ENCODE measurements at places on chromosomes 5 and 9.

- no peak for DNase-seq
Observed at GRCh38 chr5:124182133-124182532, 564.3 kb downstream of the ZNF608 start.

DNA sequence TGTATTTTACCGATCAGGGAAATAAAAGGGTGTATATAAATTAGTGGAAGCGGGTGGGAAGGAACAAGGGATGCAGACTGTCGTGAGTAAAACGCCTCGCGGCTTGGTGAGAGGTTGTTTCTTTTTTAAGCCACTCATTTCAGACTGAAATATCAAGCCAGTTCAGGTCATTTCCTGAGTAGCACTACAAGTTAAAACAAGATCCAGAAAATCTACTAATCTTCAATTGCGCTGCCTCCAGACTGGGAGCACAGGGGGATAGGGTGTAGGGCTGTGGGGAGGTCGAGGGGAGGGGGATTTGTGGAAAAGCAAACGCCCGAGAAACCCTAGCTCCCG, 140.8 kb downstream of the TSSK1B start:
- DNase-seq: no peak

- no peak for DNase-seq
Observed at GRCh38 chr5:74974451-74975091, 77.8 kb downstream of the GCNT4 start.

DNA sequence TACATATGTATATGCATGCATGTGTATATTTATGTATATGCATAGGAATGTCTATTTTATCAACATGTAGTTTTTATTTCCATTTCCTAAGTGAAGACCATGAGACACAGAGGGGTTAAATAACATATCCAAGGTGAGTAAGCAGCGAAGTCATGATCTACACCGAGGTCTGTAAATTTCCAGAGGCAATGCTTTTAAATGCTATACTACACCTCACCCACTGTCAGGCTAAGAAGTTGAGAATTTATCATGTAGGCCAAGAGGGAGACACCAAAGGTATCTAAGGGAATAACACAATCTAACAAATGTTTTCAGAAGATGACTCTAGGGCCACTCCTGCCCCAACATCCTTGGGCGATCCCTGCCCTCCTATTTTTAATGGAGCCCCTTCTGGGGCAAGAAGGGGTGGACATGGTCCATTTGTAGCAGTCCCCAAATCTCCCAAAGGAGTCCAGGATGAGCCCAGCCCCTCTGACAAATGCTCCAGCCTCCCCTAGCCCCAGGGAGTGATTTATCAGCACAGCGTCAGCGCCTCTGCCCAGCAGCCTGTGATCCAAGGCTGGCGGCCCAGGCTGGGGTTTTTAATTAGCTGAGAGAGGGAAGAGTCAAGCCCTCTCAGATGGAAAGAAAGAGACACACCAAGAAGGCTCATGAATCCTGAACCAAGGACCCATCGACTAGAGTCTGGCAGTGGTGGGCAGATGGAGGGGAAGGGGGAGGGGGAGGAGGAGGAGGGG, 339.9 kb downstream of the ASTN2 start:
- DNase-seq: no peak

DNA sequence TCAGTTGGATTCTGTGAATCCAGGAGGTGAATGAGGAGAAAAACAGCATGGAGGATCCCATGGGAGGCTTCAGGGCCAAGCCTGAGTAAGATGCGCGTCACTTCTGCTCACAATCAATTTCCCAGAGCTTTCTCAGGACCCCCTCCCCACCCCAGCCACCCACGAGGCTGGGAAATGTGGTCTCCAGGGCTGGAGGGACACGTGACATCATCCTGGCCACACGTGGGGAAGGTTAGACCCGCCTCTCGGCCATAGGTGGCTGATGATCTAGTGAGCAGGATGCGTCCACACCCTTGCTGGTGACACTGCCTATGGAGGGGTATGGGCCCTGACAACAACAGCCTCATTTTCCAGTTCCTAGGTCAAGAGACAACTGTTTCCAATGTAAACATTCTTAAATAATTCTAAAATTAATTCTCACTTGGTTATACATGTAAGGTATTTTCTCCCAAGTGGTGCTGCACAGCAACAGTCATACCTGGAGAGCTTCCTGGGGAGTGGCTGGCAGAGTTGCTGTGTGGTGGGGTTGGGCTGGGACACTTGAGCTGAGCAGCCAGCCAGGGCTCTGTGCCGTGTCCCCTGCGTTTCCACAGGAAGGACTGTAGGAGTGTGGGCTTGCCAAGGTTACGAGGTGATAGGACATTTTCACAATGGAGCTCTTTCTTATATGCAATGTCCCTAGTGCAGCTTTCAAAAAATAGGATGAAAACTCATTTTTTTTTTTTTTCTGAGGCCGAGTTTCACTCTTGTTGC, 153.1 kb downstream of the GADD45G start:
- DNase-seq: no peak

DNA sequence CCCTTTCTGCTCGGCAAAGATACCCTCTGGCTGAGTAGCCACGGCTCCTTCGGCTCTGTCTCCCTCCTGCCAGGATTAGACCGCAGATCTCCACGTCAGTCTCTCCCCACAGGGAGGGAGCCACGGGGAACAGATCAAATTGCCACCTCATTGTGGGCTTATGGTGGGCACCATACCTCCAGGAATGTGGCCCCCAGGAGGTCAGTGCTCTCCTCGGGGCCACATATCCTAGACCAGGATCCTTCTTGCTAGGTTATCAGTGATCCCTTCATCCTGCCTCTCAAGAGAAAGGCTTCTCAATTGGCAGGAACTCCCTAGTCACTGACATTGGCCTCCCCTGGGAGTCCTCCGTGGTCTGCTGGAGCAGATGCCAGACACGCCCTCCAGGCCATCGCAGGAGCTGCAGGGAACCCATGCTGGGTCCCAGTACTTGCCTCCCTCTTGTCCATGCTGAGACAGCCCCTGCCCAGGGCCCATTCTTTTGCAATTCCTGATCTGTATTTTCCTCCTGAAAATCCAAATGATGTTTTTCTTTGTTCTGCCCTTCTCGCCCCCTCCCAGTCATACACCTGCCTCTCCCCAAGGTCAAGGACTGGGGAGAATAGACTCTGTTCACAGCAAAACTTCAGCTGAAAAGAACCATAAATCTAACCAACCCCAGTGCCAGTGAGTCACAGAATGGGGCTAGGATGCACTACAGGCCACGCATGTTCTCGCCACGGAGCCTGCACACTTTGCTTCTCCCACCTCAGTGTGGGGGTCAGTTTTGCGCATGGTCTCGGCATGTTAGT, 31.6 kb upstream of the ENHO start:
- no peak for DNase-seq

- no peak for DNase-seq
Observed at GRCh38 chr5:145750199-145750598, 84.9 kb downstream of the PRELID2 start.

DNA sequence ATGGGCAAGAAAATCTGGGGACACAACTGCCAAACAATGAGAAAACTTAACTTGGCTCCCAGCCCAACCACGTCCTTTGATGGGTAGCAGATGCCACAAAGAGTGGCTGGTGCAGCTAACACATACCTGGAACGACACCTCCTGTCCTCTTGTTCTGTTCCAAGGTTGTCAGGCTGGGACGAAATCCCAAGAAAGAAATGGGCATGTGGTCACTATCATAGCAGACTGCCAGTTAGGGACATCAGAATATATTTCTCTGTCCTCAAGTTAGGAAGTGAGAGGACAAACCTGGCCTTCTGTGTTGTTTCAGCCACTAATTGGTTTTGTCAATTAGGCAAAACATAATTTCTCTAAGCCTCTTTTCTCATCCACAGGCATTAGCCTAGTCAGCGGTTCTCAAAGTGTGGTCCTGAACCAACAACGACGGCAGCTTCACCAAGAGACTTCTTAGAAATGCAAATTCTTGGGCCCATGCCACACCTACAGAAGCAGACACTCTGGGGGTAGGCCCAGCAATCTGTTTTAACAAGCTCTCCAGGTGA, 63.4 kb downstream of the RAPGEF1 start:
- DNase-seq: no peak

GRCh38 chr5:106964132-106964531, 706.6 kb downstream of the EFNA5 start:
- no peak for DNase-seq

DNA sequence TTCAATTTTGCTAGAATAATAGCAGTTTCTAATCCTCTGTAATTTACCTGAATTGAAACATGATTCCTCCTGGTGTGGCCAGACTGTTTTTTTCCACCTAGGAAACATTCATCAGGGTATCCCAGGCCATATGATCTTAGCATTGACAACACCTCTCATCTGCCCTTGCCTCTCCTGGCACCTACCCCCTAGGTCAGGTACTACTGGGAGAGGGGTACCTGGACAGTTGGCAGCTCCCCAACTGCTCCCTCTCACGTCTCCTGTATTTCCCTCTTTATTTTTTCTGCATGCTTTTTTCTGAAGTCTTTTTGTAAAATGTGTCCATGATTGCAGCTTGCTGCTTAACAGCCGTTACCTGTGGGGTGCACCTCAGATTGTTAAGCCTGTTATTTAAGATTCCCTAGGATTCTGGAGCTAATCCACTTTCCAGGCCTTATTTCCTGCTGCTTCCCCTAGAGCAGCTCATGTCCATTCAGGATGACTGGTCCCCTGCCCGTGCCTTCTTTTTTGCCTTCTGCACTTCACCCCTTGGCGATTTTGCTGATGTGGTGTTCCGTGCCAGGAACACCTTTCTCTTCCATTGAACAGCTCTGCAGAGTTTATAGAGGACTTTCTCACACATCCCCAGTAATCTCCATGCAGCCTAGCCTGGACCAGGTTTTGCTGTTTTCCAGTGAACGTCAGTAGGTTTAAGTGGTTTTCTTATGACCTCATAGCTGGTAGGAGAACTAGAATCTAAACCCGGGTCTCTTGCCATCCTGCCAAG, 33.6 kb downstream of the SNX30 start:
- no peak for DNase-seq

DNA sequence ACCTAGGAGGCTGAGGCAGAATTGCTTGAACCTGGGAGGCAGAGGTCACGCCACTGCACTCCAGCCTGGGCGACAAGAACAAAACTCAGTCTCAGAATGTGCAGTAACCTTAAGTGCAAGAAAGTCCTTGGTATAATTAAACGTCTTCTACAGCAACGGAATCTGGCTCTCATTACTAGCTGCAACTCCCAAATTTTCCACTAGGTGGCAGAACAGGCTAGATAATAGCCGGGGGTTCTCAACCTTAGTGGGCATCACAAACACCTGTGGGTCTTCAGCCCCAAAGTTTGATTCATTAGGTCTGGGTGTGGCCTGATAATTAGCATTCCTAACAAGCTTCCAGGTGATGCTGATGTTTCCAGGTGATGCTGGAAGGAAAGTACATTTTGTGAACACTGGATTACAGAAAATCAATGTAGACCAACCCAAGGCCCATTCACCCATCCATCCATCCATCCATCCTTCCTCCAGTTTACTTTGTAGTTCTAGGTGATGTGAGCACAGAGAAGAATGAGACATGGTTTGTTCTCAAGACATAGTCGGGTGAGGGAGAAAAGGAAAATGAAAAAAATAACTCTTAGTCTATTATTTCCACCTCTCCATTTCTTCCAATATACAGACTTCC, 37.3 kb downstream of the FBXW2 start:
- peak; percentile 47 for DNase-seq

DNA sequence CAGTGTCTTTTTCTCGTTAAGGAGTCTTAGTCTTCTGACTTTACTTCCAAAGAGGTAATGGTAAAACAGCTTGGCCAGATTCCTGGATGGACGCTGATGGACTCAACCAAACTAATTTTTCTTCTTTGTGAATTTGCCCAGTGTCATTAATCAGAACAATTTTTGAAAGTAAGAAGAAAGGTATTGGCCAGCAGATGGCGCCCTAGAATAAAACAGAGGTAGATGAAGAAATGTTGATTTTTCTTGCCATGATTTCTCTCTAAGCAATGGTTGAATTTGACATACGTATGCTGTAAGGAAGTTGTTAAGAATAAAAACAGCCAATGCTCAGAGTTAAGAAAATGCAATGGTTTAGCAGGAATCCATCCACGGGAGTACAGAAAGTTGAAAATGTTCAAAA, 500.0 kb downstream of the DIRAS2 start:
- DNase-seq: no peak
